ENCODE measurements at places on chromosomes 3 and 15. TPM values are rescaled to one million over a fixed set of nuclear protein-coding genes. Genes with fewer than 3 reads are reported as not detected.

EFHB gene
- not detected for total RNA-seq

SLC28A1 gene
- not detected for total RNA-seq

CILP gene
- not detected for total RNA-seq

HIGD2B gene
- not detected for total RNA-seq

FANCI gene
- total RNA-seq, result 40.9 TPM

GRCh38 chr15:68578980-68579935, at the start of gene CORO2B:
CORO2B (plus strand) TSS chr15:68578993; CDS start chr15:68579263, 270 bp downstream.
- peak; percentile 78 for DNase-seq

DNA sequence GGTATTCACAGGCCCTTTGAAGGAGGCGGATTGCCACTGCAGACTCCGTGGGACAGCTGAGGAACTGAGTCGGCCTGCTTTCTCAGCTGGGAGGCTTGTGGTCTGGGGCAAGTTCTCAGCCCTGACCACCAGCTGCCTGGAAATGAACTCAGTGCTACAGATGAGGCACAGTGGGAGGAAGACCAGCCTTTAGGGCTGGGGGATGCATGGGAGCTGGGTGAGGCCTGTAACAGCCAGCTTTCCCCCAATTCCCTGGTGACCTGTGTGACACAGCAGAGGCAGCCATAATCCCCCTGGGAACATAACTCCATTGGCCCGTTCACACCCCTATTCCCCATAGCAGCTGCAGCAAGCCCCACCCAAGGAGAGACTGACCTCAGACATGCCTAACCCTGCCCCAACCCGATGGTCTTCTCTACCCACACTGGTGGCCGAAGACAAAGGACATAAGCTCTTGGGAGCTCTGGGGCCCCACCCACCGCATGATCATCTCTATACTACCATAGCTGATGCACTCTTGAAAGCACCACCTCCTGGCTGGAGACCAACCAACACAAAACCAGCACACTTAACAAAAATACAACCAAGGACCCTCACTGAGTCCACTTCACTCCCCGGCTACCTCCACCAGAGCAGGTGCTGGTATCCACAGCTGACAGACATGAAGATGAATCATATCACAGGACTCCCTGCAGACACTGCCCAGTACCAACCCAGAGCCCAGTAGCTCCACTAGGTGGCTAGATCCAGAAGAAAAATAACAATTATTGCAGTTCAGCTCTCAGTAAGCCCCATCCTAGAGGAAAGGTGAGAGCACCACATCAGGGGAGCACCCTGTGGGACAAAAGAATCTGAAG, 24.9 kb downstream of the ZMAT3 start:
- no peak for DNase-seq

DNA sequence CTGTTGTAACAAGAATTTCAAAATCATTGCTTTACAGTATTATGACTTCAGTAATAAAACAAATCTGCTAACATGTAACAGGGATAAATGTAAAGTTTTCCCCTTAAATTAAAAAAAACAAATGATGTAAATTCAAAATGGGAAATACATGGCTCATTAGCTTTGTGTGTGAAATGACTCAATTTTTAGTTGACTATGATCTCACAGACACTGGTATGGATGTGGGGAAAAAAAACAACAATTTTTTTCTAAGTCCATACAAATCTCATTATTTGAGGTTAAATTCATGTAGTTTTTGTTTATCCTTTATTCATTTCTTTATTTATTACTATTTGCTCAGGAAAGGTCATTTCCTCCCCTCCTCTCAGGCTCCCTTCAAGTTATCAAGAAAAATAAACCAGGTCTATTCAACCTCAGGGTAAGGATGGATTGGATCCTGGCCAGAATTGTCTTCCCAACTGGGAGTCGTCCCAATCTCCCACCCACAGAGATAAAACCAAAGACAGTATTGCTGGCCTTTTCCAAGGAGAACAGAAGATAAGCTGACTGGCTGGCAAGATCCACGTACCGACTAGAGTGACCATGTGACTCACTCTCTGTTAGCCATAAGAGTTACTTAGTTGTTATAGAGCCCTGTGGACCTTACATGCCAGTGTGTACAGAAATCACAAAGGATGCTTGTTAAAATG, 373.3 kb downstream of the GAP43 start:
- DNase-seq, result no peak

GRCh38 chr3:27596921-27597320, 112.7 kb upstream of the SLC4A7 start:
- no peak for DNase-seq

GRCh38 chr3:27356976-27357375, 12.2 kb downstream of the NEK10 start:
- DNase-seq, result no peak

- no peak for DNase-seq
Observed at GRCh38 chr15:98039596-98039995, 79.1 kb downstream of the ARRDC4 start.
